Mucosa of gallbladder (tissue), 1 donor: ENCODE measurements at places on chromosomes 4 and X.

DNA sequence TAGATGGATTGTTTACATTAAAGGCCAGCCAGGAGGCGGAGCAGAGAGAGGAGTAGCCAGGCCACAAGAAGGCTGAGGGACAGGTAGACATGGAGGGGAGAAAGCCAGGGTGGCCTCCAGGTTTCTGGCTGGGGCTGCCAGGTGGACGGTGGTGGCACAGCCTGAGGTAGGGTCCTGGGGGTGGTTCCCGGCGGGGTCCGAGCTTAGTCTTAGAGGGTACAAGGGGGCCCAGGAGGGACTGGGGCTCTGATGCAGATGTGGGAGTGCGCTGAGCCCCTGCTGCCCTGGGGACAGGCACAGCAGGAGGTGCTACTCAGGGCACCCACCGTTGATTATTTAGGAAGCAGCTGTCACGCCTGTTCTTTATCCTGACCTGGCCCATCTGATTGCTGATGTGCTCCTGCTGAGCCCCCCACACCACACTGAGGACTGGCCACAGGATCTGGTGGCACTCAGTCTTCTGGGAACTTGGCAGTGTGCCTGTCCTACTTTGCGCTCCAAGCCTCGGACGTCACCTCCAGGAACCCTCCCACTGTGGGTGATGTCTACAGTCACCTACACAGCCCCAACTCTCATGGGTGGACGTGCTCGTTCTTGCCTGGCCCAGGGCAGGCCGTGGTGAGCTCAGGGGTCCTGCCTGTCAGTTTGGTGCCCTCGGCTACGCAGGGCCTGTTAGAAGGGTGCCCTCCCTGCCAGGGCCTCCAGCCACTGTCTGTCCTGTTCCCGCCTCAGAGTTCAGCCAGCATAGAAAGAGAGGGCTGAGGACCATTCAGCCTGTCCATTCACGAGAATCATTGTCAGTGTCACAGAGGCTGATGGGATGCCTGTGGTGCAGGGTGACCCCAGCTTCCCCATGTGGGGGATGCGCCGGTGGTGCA is 12.0 kb downstream of the WFS1 start:
- DNase-seq, result no peak

- DNase-seq, result no peak
Measured at GRCh38 chrX:138791551-138791950, 80.0 kb upstream of the FGF13 start.

GRCh38 chr4:32831104-32831503 is 2110.9 kb downstream of the PCDH7 start:
- DNase-seq, result no peak

- DNase-seq, result no peak
Measured at GRCh38 chrX:154384284-154384892, 5.3 kb downstream of the EMD start.

DNA sequence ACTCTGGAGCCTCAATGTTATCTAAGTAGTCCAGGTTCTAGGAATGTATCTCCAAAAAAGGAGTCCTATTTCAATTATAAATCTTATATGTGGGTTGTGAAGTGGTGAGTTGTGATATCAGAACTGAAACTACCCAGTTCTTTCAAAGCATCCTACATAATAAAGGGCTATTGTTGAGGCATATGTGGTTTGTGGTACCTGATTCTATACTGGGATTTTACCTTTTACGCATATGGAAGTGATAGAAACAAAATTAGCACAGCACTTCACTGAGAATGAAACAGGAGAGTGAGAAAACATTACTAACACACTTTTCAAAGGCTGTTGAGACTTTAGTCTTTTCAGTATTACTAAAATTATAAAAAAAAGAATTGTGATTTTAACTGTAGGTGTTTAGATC is 417.7 kb upstream of the GALNT7 start:
- DNase-seq, result no peak
